ENCODE measurements at places on chromosomes 11 and 22.
A peak's percentile ranks its signal among the peaks of the same experiment; 100 is the strongest.

DNA sequence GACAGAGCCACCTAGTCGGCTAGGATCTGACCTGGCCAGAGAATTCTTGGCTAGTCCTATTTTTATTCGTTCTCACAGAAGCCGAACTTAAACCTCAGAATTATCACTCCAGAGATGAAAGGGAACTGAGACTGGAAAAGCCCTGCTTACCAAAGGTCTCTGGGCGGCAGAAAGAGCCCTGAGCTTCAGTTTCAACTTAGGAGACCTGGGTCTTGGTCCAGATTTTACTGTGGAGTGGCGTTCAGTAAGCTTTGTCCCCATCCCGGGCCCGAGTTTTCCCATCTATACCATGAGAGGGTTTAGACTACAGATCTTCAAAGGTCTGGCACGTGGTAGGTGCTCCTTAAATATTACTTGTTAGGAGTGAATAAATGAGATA lies 516 bp downstream of the NEU3 start:
- no peak for DNase-seq

DNA sequence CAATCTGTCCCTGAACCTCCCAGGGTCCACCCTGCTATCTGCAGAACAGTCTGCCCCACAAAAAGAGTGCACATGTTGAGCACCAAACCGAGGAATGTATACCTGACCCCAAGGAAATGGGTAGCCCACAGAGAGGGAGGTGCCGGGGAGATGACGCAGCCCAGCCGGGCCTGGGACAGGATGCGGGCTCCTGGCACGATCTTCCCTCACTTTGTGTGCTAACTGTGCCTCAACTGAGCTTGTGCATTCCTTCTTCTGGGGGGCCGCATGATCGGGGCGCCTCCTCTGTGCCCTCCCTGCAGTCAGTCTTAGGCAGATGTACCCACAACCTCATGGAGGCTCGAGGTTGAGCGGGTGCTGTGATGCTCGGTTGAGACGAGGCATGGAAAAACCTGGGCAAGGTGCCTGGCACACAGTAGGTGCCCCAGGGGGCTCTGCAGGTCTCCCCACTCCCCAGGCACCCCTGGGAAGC lies 2.4 kb downstream of the GAS2L1 start:
- peak; percentile 33 for DNase-seq

DNA sequence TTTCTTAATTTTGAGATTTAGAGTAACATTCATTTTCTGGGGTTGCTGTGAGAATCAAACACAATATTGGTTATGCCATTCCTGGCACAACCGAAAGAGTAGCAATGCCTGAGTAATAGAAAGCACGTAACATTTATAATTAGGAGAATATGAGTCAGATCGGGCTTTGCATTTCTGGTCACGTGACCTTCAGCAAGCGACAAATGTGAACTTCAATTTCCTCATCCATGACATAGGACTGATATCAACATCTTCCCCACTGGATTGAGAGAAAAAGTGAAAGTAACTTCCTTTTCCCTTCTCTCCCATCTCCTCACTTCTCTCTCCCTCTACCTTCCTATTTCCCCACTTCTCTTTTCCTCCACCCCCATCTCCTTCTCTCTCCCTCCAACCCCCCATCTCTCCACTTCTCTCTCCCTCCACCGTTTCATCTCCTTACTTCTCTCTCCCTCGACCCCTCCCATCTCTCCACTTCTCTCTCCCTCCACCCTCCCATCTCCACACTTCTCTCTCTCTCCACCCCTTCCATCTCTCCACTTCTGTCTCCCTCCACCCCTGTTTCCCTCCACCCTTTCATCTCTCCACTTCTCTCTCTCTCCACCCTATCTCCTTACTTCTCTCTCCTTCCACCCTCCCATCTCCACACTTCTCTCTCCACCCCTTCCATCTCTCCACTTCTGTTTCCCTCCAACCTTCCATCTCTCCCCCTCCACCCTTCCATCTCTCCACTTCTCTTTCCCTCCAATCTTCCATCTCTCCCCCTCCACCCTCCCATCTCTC lies 33.5 kb upstream of the CAT start:
- peak; percentile 49 for DNase-seq

- DNase-seq = no peak
Measured at GRCh38 chr22:39142088-39142680, 10.3 kb downstream of the CBX7 start.

DNA sequence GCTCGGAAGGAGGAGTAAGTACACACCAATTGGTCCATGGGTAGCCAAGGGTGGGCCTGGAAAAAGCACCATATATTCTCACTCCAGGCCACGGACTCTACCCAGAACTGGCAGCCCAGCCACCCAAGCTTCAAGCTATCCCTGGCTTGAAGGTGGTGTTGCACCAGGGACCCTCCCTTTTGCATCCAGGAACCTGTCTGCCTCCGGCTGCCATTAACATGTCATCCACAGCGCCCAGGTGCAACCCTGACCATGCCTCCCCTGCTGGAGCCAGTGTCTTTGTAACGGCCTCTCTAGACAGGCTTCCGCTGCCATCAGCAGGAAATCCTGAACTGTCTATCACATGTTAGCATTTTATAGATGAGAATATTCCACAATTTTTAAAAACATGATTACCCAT lies 2158.5 kb upstream of the RAG2 start:
- DNase-seq = no peak

DNA sequence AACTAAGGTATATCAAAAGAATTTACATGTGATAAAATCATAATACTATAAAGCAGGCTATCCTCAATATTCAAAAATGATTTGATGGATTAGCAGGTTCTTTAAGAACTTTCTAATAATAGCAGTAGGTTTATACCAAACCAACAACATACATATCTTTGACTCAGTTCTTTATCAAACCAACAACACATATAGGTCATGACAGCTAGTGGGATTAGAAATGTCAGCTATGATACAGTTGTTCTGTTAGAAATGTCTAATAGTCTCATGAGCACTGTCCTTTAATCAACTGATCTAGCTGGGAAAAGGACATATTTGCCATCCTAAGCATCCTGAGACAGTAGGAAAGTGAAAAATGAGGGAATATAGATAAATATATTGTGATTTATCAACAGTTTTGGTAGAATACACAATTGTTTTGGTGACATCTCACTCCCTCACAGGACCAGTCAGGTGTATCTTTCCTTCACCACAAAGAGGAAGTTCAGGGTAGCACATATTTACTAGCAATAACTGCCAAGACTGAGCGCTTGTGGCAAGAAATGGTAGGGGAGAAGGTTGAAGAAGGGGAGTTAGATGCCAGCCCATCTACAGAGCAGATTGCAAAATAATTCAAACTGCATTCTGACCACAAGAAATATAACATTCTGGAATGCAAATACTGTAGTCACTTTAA lies 90.8 kb upstream of the APOA1 start:
- DNase-seq = no peak

GRCh38 chr22:28937206-28938025 lies 54.0 kb downstream of the ZNRF3 start:
- DNase-seq = no peak

DNA sequence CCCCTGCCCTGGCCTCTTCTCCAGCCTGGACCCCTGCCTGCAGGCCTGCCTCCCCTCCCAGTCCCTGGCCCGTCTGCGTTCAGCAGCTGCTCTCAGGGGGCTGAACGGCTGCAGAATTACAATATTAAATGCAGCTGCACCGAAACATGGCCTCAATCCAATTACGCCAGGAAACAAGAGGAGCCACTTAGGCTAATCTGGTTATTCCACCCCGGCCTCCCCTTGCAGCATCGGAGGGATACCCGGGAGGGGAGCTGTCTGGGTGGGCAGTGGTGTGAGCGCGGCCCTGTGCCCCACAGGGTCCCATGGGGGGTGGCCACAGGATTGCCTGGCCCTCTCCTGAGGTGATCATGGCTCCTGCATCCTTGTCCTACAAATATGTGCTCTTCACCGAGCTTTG lies 42.6 kb downstream of the FLRT1 start:
- no peak for DNase-seq

- DNase-seq = no peak
Measured at GRCh38 chr11:131902421-131902820, 532.0 kb downstream of the NTM start.

- no peak for DNase-seq
Measured at GRCh38 chr11:11035331-11035730, 177.5 kb upstream of the ZBED5 start.

GRCh38 chr22:38415561-38416321 lies 39.3 kb downstream of the KCNJ4 start:
- no peak for DNase-seq

GRCh38 chr11:2092956-2093412 lies 46.2 kb downstream of the IGF2 start:
- peak; percentile 2 for DNase-seq

GRCh38 chr11:4559527-4560440 lies 14.8 kb downstream of the OR52M1 start:
- no peak for DNase-seq

DNA sequence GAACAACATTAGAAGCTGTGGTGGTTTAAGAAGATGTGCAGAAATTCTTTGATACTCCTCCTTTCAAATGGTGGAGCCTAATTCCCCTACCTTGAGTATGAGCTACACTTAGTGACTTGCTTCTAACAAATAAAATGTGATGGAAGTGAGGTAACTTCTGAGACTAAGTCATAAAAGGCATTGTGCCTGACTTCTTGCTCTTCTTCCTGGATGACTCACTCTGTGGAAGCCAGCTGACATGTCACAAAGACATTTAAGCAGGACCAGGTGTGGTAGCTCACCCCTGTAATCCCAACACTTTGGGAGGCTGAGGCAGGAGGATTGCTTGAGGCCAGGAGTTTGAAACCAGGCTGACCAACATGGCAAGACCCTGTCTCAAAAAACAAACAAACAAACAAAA lies 3.9 kb upstream of the PLA2G3 start:
- no peak for DNase-seq

- DNase-seq = no peak
Measured at GRCh38 chr11:95156916-95157541, 67.4 kb downstream of the ENDOD1 start.

- peak; percentile 58 for DNase-seq
Measured at GRCh38 chr11:23278121-23278520, 417.8 kb upstream of the CCDC179 start.
